T-helper 9 cell (primary cell): ENCODE measurements at places on chromosomes 7 and 10.

DNA sequence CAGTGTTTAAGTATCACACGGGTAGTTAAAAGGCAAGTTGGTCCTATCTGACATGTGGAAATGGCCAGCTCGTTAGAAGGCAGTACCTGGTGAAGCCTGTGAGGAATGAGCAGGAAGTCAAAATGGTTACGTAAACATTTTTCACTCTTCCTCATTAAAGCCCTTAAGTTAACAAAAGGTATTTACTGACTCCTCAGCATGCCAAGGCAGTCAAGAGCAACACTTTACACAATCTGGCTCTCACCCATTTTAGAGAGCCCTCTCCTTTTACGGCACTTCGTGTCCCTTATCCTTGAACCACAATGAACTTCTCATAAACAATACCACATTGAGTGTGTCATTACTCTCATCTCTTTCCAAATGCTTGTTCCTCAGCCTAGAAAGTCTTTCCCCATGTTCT lies 11.0 kb upstream of the RSBN1L start:
- no peak for DNase-seq

DNA sequence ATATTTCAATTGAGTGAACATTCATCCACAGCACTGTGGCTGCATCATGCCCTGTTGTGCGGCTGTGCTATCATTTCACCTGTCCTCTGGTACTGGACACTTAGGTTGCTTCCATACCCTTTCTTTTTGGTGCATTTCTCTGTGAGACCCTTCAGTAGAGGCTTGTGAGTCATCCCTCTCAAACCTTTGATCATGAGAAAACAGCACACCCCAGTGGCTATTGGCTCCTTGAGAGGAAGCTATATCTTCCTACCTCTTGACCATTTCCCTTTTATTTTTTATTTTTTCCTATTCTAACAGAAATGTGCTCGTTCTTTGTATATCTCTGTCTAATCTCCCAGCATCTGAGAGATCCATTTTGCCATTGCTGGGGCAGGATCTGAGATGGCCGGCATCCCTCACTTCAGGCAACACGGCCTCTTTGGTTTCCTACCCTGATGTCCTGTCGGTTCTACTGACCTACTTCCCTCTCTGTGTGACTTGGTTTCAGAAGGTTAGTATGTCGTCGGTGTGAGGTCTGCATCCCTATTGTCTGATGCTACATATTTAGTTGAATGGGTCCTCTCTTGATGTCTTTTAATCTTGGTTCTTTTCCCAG lies 23.8 kb upstream of the PIK3AP1 start:
- no peak for DNase-seq

DNA sequence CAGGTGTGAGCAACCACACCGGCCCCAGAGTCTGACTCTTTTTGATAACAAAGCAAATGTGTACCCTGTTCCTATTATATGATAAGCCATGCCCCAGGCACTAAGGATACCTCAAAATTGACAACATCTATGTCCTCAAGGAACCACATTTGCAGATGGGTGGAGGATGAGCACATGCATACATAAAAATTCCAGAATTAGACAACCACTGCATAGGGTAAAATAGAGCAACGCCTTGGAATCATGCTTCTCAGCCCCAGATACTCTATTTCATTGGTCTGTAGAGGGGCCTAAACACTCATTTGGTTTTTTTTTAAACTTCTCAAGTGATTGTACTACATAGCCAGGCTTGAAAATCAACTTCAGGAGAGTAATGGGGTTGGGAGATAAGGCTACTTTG lies 78.7 kb downstream of the SLC25A13 start:
- DNase-seq = no peak

- no peak for DNase-seq
Observed at GRCh38 chr7:144470078-144470477, 66.6 kb upstream of the NOBOX start.

DNA sequence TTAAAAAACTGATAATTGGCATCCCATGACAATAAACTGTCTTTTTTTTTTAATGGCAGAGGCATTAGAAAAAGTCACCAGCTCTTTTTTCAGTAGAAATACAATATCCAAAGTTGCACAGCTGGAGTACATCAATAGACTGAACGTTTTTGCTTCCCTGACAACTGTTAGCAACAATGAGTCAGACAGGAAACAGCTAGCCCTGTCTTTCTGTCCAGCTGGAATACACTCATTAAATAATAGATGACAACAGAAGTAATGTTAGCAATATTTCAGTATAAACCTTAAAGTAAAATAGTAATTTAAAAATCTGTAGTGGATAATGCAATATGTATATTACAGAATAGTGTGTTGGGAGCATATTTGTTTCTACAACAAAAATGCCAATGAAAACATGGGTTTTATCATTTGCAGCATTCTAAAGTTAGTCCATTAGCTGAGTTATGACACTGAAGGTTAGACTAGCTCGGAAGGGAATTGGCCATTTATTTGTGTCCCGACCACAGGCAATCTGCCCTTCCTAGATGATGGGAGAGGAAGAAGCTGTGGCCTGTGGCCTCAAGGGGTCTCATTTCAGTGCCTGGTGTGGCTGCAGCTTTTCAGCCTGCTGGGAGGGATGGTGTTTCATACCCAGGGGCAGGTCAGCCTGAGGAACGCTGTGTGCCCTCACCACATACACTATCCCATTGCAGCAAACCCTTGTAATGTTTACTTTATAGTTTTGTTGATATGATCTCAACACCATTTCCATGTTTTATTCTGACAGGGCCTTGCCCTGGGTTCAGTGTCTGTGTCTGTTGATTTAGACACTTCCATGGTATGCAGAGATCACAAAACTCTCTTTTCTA lies 173.3 kb downstream of the SLC16A9 start:
- no peak for DNase-seq
